Lung (tissue), 17 donors: ENCODE measurements at places on chromosomes 2 and 18.
A peak's percentile ranks its signal among the peaks of the same experiment; 100 is the strongest.

GRCh38 chr2:12560618-12561017 lies 156.1 kb upstream of the TRIB2 start:
- DNase-seq, result no peak

DNA sequence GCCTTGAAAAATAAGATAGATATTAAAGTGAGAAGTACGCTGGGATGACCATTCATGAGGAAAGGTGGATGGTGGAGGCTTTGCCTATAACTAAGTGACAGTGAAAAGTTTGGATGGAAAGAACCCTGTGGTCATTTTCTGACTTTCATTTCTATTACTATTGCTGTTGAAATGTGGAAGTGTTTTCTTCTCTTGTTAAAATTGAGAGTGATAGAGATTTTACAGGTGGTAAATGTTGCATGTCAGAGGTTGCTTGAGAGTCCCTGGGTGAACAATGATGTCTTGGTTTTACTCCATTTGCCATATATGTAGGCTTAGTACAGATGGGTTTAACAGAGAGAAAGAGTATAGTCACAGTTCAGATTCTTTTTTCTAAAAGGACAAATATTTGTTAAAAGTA lies 18.4 kb downstream of the NCOA1 start:
- DNase-seq, result no peak

- DNase-seq, result no peak
These were observed 352.9 kb downstream of the TXNL1 start for GRCh38 chr18:56285387-56286065.

- no peak for DNase-seq
These were observed 1.2 kb upstream of the OTX1 start for GRCh38 chr2:63049211-63049969.

DNA sequence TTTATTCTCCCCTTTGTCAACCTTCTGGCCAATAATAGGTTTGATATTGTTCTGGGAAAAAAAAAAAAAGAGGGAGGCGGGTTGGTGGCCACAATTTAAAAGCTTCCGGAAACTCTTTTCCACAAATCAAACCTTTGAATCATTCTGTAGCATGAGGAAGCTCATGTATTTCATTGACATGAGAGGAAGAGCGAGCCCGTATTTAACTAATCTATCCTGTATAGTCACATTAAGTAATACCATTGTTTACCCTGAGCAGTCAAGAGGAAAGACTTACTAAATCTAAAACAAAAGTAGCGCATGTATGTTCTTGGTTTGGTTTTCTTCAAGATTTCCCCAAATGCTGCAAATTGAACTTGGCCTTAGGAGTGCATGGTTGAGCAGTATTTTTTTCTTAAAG lies 120.1 kb downstream of the NCKAP5 start:
- DNase-seq, result no peak

DNA sequence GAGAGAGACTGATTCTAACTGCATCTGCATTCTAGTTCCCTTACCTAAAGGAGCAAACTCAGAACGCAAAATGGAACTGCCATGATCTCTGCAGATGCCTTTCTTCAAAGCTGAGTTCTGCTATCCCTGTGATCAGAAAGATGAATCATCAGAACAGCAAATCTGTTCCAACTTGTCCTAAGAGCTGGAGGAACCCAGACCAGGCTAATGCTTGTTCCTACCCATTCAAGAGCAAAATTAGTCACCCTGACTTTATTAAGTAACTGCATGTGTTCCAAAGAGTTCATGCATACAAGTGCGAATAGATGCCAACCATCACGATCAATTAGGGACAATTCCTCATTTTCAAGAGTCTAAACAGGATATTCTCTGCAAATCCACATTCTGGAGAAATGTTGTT lies 46.5 kb downstream of the MBP start:
- DNase-seq, result no peak

- no peak for DNase-seq
These were observed 76.7 kb upstream of the ACAA2 start for GRCh38 chr18:49890041-49890440.

DNA sequence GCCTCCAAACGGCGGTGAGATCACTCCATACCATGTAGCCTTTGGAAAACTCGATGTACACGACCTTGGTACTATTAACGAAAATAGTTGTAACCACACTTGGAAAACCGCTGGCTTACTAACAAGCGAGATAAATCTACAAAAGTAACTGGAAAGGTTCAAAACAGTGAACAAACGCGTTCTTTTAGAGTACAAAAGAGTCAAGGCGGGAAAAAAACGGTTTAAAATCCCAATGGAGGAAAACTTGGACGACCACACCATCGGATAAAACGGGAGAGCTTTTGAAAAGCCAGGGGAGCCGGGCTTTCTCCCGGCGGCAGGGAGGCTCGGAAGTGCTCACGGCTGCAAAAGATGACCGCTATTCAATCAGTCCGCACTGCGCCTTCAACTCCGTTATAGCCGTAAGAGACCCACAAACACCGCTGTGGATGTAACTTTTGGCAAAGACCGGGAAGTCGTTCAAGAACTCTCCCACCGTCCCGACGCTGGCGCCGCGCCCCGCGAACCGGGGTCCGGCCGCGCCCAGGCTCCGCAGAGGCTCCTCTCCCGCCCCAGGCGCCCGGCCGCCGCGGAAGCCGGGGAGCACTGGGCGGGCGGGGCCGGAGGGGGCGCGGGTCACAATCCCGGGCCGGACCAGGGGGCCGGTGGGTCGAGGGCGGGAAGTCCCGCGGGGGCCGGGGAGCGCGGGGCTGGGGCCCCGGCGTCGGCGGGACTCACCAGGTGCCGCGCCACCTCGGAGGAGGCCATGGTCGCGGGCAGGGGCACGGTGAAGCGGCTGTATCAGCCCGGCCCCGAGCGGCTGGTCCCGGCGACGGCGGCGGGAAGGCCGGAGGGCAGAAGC lies 465 bp downstream of the SEPTIN10 start:
- peak; percentile 69 for DNase-seq

DNA sequence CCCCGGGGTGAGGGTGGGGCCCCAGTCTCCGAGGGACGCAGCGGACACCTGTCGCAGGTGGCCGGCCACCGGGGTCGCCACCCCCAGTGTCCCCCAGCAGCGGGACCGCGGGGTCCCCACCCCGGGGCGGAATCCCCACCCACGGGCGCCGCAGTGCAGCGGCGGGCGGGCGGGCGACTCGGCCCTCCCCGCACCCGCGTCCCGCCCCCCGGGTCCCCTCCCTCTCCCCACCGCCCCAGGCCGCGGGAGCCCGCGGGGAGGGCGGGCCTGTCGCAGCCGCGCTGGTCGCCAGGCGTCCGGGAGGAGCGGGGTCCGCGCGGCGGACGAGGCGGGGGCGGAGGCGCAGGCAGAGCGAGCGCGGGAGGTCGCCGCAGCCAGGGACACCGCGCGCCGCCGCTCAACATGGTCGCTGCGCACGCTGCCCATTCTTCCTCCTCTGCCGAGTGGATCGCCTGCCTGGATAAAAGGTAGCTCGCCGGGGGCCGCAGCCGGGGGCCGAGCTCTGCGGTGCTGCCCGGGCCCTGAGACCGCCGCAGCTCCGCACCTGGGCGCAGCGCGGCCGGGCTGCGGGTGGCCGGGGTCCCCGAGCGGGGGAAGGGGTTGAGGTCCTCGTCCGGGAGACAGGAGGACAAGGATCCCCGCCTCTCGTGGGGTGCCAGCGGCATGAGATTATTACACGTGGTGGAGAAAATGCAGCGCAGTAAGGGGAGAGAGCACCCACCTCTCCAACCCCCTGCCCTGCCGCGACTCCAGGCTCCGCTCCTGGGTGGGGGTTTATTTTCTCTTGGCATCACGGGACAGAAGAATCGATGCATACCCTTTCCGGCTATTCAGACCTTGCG lies at the start of gene RAPGEF4:
Gene RAPGEF4 (plus strand): TSS at position 264 of the 842 bp plus-strand sequence. CDS start 139 bp downstream, at position 403.
- DNase-seq, result no peak

DNA sequence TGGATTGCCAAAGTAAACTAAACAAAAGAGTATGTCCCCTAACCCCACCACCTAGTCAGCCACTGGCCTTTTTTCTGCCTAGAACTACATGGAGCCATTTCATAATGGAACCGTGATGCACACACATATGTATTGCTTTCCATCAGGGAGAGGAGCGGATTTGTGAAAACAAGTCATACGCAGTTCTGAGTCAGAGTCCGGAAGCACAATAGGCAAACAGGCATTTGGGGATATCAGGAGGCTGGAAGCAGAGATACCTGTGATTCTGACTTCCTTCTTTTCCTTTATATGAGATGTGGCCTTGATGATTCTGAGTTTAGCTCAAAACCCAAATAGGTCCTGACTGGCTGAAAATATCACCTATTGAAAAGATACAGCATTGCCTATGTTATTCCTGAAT lies 93.5 kb downstream of the TMEM163 start:
- no peak for DNase-seq

GRCh38 chr2:54107903-54108615 lies 7.4 kb upstream of the ACYP2 start:
- DNase-seq, result no peak

GRCh38 chr2:187774551-187775071 lies 220.4 kb upstream of the TFPI start:
- DNase-seq, result no peak

- no peak for DNase-seq
These were observed 130.6 kb downstream of the ZEB2 start for GRCh38 chr2:144389151-144389929.

- DNase-seq, result no peak
These were observed 46.2 kb downstream of the E2F6 start for GRCh38 chr2:11419781-11420180.

DNA sequence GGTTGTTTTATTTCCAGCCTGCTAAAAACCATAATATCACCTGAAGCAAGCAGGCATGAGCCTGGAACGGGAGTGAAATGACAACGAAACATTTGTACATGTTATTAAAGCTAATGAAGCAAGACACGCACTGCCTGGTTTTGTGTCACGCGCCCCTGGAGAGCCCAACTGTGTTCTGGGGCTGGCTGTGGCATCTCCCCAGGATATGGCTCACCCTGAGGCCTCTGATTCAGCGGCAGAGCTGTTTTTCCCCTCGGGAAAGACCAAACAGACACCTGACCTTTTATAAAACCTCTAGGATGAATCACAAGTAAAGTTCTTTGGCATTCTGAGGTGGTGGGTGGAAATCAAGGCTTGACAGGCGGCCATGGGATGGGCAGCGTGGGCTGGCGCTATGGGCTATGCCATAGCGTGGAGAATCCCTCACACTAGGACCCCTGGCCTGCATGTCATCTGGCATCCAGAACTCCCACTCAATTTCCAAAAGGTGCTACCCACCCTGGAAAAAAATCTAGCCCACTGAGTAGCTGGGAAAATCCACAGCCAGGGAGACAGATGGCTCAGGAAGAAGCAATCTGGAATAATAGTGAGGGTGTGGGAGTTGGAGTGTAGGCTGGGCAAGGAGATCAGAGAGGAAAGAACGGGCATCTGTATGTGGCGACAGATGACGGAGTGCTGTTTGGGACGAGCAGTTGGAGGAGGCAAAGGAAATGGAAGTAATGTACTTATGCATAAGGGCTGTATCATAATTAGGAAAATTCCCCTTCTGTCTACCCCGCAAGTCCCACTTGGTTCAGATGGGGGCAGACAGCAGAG lies 262.0 kb downstream of the AFF3 start:
- DNase-seq, result no peak

GRCh38 chr2:112814278-112814677 lies 22.3 kb downstream of the IL1B start:
- DNase-seq, result no peak

- DNase-seq, result no peak
These were observed 427.0 kb upstream of the TNP1 start for GRCh38 chr2:217286833-217287232.

DNA sequence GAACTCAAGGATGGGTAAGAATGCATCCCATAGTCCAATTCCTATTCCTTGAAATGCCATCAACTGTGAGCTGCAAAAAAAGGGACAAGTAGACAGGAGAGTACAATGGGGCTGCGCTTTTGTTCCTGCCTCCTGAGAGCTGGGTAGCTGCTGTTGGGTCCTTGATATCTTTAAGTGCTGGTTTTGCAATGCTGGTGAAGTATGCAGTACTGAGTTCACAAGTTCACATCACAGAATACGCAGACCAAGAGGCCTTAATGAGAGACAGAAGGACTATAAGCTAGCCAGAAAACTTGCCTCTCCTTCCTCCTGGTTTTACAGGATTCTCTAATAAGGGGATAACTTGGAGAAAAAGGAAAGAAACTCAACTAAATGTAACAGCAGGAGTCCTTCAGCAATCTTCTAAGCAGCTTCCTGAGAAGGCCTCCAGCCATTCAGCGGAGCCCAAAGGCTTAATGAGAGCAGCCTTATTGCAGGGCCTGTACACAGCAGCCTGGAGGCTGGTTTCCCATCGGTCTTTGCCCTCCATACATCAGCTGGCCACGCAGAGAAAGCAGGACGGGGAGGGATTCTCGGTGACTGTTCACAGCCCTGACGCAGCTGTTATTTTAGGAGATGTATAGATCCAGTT lies 293.1 kb downstream of the CDCA7 start:
- DNase-seq, result peak; percentile 44

- peak; percentile 59 for DNase-seq
These were observed 651 bp downstream of the STK17B start for GRCh38 chr2:196170606-196171247.

DNA sequence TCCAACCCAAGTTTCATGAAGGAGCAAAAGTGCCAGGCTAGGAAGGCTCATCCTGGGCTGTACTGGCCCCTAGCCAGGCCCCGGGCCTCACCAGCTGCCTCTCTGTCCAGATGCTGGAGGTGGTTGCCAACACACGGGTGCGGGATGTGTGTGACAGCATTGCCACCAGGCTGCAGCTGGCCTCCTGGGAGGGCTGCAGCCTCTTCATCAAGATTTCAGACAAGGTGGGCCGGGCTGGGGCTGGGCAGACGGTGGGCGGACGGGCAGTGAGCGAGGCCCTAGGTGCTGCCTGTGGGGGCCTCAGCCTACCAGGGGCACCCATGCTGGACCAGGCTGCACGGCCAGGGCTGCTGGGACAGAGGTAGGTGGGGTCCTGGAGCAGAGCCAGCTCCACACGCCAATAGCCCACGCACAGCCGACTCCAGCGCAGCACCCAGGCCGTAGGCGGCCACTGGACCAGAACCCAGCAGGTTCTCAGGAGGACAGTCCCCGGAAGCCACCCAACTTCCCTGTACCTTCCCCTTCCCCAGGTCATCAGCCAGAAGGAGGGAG lies 11.8 kb upstream of the GPR17 start:
- DNase-seq, result no peak

DNA sequence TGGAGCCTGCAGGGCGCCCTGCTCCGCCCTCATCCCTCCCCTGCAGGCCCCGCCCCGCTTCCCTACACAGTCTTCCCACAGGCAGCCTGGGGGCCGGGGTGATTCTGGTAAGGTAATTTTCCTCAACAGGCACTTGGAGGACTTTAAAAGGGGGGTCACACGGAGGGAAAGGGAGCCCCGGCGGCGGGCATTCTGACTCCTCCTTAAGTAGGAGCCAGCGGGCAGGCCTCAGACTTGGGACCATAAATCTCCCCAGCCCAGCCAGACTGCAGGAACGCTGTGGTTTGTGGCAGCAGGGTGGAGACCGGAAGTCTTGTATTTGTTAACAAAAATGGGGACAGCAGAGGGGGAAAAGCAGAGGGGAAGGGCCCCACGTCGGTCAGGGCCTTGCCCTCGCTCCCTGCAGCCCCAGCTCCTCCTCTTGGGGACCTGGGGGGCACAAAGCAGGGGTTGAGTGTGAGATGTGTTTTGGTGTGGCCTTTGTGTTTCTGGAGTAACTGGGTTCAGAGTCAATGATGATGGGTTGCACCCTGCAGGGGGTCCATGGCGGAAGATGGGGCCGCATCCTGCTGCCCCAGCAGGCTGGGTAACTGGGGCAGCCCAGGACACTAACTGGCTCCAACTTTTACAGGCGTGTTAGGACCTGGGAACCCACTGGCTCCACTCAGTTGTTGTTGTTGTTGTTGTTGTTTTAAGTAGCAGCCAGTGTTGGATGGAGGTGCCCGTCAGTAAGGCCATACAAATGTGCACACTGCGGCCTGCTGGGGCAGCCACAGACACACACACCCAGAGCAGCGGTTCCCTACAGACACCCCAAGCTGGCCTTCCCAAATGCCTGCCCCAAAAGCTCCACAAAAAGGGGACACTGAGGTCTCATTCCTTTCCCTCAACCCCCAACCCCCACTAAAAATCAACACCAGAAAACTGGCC lies 27.7 kb downstream of the SMAD7 start:
- DNase-seq, result peak; percentile 88
